ENCODE measurements at places on chromosomes 5 and 9. TPM values are rescaled to one million over a fixed set of nuclear protein-coding genes. Genes with fewer than 3 reads are reported as not detected.

GRCh38 chr5:73118391-73118973 lies 1.9 kb upstream of the TMEM171 start:
- H3K4me3 ChIP-seq = no peak overlapping the region
- H3K36me3 ChIP-seq = peaks cover 5% of the 10 kb centered on the region
- H3K27me3 ChIP-seq = no peaks in the 10 kb centered on the region
- H3K27ac ChIP-seq = peak overlapping the region; percentile 55
- peaks cover 80% of the 10 kb centered on the region for H3K4me1 ChIP-seq

DNA sequence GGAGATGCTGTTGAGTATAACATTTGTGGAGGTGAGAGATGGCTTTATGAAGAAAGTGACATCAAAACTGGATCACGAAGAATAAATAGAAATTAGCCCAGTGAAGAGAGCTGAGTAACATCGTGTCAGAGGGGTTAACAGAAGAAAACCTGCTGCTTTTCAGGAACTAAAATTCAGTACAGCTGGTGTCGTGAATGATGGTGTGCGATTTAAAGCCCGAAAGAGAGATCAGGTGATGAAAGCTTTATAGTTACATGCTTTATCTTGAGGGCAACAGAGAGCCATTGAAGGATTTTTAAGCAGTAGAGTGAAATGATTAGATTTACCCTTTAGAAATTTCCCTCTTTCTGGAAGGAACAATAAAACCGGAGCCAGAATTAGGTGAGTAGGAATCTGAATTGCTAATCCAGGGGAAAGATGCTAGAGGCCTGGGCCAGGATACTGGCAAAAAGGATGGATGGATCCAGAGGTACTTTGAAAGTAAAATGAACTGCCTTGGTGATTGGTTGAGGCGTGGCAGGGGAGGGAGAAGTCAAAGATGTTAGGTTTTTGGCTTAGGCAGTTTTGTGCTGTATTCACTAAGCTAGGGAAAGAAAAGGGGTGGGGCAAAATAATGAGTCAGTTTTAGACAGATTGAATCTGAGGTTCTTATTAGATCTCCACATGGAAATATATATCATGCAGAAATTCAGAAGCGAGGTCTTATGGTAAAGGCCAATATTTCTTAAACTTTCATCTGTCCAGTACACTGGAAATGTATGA lies 3.4 kb downstream of the LRRC70 start:
- H3K4me1 ChIP-seq = peaks cover 2% of the 10 kb centered on the region
- DNase-seq = no peak
- H3K27me3 ChIP-seq = no peaks in the 10 kb centered on the region
- no peak overlapping the region for H3K27ac ChIP-seq
- no peak overlapping the region for H3K4me3 ChIP-seq

- peaks cover 2% of the 10 kb centered on the region for H3K27me3 ChIP-seq
- H3K4me3 ChIP-seq = no peak overlapping the region
- no peak for DNase-seq
- no peaks in the 10 kb centered on the region for H3K36me3 ChIP-seq
- H3K27ac ChIP-seq = no peak overlapping the region
Measured at GRCh38 chr5:156021866-156022265, 305.1 kb upstream of the SGCD start.

DNA sequence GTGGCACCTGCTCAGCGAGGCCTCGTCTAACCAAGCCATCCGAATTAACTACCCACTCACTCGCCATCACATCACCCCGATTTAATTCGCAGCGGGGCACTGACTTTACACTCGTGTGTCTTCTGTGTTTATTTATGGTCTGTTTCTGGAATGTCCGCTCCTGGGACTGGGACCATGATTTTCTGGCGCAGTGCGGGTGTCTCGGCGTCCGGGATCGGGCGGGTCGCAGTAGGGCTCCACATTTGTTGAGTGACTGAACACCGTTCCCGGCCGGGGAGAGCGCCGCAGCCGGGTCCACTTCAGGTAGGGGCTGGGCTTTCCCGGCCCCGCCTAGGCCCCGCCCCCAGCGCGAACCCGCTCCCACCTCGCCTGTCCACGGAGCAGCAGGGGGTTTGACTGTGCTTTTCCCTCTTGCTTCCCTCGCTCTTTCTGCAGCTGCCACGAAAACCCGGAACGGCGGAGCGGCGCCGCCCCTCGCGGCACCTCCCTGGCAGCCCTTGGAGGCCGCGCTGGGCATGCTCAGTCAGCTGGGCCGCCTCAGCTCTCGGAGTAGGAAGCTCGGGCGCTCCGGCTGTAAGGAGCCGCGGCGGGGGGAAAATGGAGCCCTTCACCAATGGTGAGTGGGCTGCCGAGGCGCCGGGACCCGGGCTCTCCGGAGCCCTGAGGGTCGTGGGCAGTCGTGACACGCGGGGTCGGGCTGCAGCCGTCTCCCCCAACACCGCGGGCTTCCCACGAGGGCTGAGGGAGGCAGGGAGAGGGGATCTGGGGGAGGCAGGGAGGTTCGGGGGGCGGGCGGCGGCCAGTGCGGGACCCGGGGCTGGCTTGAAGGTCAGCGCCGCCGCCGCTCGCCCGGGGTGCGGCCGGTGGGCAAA lies at the start of gene LNPEP:
LNPEP (plus strand) TSS at position 522 of the 872 bp plus-strand sequence; CDS start at position 598, 76 bp downstream.
- peaks cover 54% of the 10 kb centered on the region for H3K4me1 ChIP-seq
- H3K4me3 ChIP-seq = peak within 1 kb of the TSS; percentile 86
- no peaks in the 10 kb centered on the region for H3K27me3 ChIP-seq

CARD9 gene
- total RNA-seq = 0.94 TPM

GRCh38 chr5:179516221-179516620 lies 34.1 kb upstream of the RUFY1 start:
- no peak overlapping the region for H3K4me3 ChIP-seq
- no peak for DNase-seq
- no peak overlapping the region for H3K27ac ChIP-seq
- H3K27me3 ChIP-seq = peaks cover 9% of the 10 kb centered on the region
